ENCODE measurements at places on chromosomes 1 and 21.

- DNase-seq: no peak
Measured at GRCh38 chr1:15618077-15618654, 908 bp downstream of the DDI2 start.

- no peak for DNase-seq
Measured at GRCh38 chr1:207883104-207883651, 27.7 kb downstream of the CD34 start.

DNA sequence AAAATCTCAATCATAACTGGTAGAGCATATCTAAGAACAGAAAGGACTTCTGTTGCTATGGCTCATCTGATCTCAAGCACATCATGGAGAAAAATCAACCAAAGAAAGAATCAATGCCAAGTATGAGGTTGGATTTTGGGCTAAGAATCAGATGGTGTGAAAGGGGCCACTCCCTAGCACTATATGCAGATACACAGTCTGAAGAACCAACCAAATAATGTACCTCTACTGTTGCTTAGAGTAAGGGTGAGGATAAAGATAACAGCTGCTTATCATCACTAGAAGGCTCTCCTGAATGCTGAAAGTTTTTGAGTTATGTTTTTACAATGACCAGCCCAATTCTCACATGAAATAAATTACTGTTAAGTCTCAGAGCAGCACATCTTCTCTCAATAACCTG lies 35.6 kb downstream of the ST7L start:
- no peak for DNase-seq

DNA sequence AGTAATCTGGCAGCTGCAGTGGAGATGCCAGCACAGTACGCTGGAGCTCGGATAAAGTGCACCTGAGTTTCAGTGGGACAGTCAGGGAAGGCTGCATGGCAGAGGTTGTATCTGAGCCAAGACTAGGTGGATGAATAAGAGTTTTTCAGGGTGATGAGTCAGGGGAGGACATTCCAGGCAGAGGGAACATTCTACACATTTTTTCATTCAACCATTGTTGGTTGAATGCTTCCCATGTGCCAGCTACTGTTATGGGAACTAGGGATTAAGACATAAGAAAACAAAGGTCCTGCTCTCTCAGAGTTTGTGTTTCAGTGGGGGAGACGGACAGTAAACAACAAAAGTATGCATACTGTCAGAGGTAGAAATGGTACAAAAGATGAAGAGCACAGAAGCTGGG lies 5.2 kb downstream of the LEPR start:
- DNase-seq: no peak

- no peak for DNase-seq
Measured at GRCh38 chr1:201061049-201061448, 37.5 kb upstream of the KIF21B start.
